ENCODE measurements at places on chromosomes 2 and 18.

DNA sequence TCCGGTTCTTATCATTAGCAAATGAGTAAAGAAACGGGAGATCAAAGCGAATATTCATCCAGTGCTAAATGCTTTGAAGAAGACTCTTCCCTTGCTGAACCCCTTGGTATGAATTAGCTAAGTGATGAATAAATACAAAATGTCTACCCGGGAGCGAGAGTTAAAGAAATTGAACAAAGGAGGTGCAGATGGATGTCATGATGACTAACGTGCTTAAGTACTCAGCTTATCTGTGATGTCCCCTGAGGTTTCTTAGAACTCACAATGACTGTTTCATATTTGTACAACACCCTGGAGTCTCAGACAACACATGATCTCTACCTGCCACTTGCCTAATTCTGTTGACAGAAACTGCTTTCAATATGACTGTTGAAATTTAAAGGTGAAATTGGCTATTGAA is 148.5 kb downstream of the TMEM200C start:
- DNase-seq, result no peak

GRCh38 chr2:133653056-133653455 is 84.8 kb upstream of the NCKAP5 start:
- DNase-seq, result no peak

DNA sequence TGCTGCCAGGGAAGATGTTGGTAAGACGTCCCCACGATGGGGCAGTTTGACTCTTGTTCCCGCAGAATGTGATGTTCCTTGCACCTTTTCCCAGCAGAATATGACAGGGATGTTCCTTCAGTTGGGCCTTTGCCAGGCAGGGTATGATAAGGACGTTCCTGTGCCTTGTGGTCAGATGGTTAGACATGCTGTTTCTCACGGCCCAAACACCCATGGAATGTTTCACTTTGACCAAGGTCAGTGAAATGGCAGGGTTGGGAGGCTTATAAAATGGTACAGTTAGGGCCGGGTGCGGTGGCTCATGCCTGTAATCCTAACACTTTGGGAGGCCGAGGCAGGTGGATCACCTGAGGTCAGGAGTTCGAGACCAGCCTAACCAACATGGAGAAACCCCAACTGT is 40.3 kb upstream of the YPEL5 start:
- DNase-seq, result no peak

DNA sequence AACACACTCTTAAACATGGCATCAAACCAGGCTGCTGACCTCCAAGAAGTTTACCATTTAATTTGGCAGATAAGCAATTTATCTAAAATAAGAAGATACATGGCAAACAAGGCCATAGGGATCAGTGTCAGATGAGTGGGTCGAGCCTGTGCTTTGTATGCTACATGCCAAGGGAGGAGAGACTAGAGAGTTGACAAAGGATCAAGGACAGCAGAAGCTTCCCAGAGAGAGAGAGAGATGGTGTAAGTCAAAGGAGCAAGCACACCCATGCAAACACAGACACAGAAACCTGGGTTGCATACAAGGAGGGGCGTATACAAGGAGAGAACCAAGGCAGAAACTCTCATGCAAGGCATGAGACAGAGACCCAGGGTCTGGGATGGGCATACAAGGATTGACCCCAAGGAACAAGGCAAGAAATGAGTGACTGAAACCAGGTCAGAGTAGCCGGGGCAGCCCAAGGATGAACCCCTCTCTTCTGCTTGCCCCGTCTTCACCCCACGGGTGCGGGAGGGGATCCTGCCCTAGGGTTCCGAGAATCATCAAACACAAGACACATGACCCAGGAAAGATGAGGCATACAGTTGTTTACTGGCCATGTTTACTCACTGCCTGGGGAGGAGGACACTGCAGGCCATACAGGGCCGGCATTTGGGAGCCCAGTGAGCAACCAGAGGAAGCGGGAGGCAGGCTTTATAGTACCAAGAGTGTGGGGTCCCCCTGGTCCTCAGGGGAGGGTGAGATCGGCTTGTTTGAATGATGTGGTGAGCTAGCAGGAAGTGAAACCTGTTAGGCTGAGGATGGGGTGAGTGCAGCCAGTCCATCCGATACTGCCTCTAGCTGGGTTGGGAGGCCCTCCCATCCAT is 529.2 kb upstream of the ID2 start:
- DNase-seq, result no peak

DNA sequence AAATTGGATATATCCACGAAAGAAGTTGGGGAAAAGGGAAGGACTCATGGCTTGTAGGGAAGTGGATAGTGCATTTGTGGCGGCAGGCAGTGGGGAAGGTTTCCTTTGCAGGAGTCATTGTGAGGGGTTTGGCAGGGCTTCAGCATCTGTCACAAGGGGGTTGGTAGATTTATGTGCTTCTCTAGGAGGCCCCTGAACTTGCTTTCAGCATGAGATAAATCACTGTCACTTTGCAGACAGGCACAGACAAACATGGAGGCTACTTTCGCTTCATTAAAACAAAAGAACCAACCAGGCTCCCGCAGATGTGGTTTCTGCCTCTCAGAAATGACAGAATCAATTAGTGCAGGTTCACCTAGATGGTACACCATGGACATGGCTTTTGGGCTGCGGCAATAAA is 340.7 kb downstream of the TGIF1 start:
- peak; percentile 46 for DNase-seq

GRCh38 chr2:235025800-235026536 is 74.2 kb downstream of the SH3BP4 start:
- peak; percentile 62 for DNase-seq

GRCh38 chr2:231521-232185 is 32.2 kb downstream of the SH3YL1 start:
- DNase-seq, result no peak

GRCh38 chr2:241009601-241010530 is 11.4 kb downstream of the SNED1 start:
- peak; percentile 36 for DNase-seq

DNA sequence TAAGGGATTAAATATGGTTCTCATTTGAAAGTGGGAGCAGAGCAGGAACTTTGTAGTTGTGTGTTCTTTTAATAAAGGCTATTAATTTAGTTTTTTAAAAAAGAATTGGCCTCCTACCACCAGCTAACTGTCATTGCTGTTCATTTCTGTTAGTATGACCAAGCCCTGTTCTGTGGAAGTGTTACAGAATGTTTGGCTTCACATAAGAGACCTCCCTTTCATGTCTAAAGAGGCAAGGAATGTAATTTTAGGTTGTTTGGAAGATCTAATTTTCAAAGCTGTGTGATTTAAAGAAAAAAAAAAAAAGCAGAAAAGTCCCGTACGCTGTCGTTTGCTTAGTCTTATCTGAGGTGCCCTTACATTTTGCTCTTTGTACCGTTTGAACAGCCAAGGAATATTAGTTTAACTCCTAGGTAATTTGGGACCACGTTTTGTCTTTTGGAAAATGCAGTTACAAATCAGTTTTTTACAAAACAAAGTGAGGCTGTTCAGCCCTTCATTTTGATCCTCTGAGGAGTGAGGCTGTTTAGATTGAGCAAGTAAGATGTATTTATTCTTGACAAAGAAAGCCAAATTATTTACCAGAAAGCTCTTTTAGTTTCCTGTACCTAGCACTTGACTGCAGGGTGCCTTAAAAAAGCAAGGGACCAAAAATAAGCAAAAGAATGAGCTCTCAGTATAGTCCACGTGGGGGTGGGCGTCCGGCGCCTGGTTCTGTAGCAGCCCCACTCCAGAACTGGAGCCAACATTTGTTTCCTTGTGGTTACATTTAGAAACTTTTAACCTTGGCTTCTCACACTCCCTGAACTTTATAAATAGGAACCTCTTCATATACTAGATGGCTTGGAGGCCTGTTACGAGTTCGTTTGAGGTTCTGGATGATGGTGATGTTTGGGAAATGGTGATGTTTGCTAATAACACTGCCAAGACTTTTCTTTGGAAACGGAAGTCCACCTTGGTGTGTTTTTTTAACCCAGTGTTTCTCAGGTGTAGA is 136.2 kb downstream of the FMNL2 start:
- DNase-seq, result no peak

- DNase-seq, result no peak
Measured at GRCh38 chr2:12776521-12776961, 59.8 kb downstream of the TRIB2 start.
